Posterior cingulate gyrus (tissue), 11 donors: ENCODE measurements at places on chromosomes 12 and 14.
A peak's percentile ranks its signal among the peaks of the same experiment; 100 is the strongest.

DNA sequence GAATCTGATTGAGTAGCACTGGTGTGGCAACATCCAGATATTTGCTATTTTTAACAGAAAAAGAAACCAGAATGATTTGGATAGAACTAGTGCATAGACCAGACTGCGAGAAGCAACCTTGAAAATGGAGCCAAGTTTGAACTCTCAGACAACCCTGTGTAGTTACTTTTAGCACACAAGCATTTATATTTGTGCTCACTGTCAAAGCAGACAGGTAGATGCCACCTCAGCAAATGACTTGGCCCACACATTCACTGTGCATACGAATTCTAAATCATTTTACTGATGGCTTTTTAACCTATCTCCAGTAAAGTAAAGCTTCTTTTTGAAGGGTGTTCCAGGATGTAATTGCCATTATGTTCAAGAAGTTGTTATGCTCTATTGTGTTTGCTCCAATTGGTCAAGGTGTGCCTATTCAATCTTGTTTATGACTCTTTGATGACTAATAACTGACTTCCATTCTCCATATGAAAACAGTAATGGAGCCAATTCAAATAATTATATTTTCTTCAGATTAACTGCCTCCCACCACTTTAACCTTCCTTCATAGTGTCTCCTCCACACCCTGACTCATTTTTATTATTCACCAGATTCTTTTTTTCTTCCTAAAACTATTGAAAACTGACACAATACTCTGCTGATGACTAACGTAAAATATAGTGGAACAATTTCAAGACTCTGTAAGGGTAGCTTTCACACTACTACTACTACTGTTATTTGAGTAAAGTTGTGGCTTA, 138.5 kb downstream of the CCER1 start:
- no peak for DNase-seq

DNA sequence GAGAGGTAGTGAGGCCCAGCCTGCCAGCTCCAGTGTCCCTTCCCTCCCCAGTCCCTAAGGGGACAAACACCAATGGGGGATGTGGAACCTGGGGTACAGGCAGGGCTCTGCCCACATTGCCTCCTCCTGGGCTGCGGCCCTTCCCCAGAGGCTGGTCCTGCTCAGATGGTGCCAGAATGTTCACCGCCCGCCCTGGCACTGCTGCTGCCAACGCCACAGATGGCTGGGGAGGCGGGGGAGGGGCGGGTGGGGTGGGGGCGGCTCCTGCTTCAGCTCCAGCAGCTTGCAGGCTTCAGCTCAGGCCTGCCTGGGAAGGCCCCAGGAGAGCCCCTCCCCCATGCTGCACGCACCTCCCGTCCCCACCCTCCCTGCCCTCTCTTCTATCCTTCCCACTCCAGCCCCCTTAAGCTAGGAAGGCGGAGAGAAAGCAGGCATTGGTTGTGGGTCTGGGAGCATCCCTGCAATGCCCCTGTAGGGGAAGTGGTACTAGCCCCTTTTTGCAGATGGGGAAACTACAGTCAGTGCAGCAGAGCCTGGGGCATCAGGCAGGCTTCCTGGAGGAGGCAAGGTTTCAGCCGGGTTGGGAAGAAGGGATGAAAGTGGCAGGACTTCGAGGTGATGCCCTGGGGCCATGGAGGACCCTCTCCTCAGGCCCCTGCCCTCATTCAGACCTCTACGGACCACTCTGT, 2.0 kb upstream of the BEGAIN start:
- DNase-seq: no peak

- no peak for DNase-seq
Observed at GRCh38 chr14:33556382-33557121, 394.3 kb downstream of the EGLN3 start.

DNA sequence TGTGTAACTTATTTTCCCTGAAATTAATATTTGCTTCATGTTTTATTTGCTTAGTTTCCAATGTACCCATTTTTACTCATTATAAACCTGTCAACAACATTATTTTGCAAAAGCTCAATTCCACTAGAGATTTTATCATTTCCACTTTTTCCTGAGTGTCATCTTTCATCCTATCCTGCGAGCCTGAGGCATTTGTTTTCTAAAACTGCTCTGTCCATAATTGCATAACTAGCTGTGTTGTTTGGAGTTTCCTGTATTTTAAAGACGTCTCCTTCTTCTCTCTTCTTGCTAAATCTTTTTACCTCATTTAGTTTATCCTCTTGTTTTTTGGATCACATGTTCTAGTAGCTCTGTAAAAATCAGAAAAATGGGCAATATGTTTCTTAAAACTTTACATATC, 332.7 kb upstream of the NOVA1 start:
- DNase-seq: no peak

DNA sequence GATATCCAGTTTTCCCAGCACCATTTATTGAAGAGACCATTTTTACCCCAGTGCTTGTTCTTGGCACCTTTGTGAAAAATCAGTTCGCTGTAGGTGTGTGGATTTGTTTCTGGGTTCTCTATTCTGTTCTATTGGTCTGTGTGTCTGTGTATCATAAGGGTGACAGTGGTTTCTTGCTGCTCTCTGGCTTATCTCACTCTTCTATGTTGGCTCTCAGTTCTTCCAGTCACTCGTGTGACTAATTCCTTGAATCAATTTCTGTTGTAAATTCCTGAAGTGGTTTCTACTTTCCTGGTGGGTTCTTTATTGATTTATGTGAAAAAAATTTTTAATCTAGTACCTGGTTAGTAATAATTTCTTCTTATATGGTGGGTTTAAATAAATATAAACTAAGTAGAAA, 58.3 kb downstream of the OTOGL start:
- no peak for DNase-seq

- DNase-seq: no peak
Observed at GRCh38 chr12:45768194-45768593, 38.7 kb downstream of the ARID2 start.

- no peak for DNase-seq
Observed at GRCh38 chr12:13436182-13436581, 239.7 kb downstream of the EMP1 start.

DNA sequence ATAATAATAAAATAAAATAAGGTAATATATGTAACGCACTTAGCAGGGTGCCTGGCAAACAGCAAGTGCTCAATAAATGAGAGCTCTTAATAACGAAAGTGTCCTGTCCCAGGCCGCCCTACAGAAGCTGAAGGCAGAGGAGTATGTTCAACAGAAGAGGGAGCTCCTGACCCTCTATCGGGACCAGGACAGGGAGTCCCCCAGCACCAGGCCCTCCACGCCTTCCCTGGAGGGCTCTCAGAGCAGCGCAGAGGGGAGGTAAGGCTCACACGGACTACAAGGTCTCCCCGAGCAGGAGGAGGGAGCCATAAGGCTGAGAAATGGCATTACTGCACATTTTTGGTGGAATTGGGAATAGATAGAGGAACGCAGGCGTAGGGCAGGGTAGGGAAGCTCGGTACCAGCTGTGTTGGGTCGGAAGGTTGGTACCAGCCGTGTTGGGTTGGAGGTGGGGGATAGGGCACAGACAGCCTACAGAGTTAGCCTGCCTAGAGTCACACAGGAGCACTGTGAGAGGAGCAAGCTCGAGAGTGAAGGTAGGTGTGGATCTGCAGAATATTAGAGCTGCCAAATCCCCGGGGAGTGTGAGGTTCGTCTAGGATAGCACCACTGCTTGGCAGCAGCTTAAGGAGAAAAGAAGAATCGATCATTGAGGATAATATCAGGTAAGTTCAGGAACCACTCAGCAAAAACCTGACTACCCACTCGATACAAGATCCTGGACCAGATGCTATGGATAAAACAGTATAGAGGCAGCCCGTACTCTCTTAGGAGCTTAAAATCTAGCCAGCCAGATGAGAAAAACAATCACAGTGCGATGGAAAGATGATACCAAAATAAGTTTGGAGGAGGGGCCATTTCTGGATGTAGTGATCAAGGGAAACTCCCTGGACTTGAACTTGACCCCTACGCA, 15.3 kb downstream of the TNFRSF1A start:
- no peak for DNase-seq

GRCh38 chr12:30546121-30546520, 149.5 kb downstream of the IPO8 start:
- no peak for DNase-seq

DNA sequence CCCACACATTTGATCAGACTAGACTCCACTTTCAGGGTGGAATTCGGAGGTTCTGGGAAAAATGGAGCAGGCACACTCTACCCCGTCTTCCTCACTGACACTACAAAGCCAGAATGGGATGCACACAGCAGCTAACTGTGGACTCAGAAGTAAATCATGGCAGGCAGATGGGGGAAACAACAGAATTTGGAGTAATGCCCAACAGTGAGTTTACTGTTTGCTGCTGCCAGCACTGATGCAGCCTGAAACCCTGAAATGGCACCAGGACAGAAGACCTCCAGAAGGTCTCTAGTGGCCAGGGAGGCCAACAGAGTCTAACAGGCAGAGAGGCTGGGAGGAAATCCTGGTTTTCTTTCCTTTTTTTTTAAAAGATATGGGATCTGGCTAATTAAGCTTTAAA, 24.6 kb downstream of the KCTD10 start:
- no peak for DNase-seq

DNA sequence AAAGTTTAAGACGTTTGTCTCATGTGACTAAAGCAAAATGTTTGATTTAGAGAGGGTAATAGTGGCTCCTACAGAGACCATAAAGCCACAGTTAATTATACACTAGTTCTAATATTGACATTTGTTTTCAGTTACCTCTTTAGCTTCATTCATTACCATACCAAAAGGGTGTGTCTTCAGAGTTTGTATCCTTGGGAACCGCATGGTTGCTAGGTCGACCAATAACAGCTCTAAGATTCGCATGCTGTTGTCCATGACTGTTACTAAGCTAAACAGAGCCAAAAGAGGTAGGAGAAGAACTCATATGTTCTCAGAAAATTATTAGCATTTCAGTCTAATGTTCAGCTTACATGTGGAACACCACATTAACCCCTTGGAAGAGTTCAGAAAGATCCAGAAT, 36.2 kb upstream of the ETNK1 start:
- DNase-seq: no peak

- no peak for DNase-seq
Observed at GRCh38 chr12:64180951-64181350, 41.1 kb downstream of the KICS2 start.

DNA sequence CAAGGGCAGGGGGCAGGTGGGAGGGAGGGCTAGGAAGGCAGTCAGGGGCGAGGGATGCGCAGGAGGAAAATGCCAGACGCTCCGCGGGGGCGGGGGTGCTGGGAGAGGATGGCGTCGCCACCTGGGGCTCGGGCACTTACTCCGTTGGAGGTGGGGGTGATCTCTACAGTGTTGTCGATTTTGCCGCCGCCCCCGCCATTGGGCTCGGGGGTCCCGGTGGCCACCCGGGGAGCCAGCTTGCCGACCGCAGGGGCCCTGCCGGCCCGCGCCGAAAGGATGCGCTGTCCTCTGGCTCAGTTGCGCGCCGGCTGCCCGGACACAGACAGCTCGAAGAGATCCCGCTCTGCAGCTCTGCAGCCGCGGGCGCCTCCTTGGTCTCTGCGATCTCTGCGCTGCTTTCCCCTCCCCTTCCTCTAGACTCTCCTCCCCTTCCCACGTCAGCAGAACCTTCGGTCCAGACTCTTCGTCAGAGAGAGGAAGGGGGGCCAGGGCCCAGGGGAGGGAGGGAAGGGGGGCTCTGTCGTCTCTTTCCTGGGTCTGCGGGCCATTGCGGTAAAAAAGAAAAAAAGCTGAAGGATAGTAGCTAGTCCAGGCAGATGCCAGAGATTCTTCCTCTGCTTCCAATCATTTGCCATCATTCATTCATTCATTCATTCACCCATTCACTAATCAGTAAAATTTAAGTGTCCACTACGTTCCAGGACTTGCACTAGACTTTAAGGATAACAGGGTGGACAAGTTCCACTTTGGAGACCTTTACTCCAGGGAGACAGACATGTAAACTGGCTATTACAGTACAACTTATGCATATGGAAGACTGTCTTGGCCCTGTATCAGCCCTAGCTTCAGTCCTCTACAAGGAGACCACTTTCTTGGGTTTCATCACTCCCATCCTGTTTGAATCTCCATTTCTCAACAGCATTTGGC, at the start of gene SLC22A17:
SLC22A17 (minus strand) TSS at position 382 of the 927 bp plus-strand sequence.
- peak; percentile 91 for DNase-seq

DNA sequence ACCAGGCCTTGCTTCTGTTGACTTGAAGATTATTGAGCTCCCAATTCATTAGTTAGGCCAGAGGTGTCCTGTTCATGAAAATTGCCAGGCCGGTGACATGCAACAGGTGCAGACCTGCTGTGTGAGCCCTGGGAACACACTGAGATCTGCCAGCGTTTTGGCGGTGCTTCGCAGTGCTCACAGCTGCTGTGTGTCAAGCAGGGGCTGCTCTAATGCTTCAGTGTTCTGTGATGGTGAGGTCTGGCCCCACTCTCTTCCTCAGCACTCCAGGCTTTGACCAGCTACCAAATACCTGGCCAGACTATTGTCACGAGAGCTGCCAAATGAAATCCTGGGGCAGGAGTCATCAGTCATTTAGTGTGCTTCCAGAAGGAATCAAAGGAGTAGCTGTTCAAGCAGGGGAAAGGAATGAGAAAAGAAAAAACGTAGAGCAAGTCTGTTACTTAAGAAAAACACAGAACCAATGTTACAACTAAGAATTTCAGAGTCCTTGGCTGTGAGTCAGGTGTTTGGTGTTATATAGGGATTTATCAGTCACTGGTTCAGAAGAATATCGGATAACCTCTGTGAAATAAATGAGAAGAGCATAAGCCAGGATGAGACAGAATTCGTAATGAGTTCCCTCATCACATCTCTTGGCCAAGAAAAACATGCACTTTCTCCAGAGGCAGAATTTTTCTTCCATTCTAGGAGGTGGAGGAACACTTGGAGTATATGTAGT, 150.8 kb downstream of the FBXL14 start:
- DNase-seq: no peak

DNA sequence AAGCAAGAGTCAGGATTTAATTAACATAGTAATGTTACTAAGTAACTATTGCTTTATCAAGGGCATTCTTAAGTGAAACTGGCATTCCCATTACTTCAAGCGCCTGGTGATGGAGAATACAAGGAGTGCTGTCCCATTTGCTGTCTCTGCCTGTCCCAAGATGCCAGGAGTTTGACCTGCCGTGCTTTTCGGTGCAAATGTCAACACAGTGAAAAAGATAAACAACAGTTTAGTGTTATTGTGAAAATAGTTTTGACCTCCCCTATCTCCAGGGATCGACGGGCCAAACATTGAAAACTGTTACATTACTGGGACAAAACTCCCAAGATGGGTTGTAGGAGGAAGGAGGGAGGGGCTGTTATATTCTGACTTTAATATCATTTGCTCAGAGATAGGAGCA, 74.8 kb downstream of the TTC9 start:
- no peak for DNase-seq

DNA sequence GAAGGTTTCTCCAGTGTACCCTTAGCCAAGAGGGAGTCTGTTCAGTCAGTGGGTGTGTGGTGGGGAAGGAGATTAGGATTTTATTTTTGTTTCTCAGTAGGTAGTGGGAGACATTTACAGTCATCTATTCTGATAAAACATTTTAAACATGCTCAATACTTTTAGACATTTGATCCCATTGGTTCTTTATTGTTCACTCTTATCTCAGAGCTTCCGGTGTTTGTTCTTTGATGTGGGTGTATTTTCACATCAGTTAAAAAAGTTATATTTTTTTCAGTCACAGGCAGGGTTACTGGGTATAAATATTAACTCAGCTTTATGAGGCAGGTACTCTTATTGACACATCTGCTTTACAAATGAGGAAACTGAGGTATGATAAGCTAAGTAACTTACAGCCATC, 43.3 kb upstream of the LRRK2 start:
- DNase-seq: no peak
